Right atrium auricular region (tissue), 2 donors: ENCODE measurements at places on chromosomes 12 and 14. TPM values are rescaled to one million over a fixed set of nuclear protein-coding genes. Genes with fewer than 3 reads are reported as not detected.

- DNase-seq: no peak
These were observed 1.5 kb upstream of the HCAR1 start for GRCh38 chr12:122732170-122732569.

- DNase-seq: no peak
These were observed 263.2 kb downstream of the TRHDE start for GRCh38 chr12:72535212-72535990.

DNA sequence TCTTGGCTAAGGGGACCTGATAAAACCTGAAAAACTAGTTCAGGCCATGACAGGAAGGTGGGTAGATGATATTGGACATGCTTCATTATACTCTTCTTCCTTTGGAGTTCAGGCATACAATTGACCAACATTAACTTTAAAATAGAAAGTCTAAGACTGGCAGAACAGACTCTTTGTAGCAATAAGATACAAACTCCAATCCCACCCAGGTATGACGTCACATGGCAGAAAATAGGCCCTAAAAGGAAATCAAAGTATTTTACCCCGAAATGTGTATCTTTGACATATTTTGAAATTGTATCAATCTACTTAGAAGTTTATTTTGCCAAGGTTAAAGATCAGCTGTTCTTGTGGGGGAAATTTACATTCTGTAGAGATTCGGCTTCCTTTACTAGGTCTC, 198.1 kb upstream of the LRIG3 start:
- no peak for DNase-seq

DNA sequence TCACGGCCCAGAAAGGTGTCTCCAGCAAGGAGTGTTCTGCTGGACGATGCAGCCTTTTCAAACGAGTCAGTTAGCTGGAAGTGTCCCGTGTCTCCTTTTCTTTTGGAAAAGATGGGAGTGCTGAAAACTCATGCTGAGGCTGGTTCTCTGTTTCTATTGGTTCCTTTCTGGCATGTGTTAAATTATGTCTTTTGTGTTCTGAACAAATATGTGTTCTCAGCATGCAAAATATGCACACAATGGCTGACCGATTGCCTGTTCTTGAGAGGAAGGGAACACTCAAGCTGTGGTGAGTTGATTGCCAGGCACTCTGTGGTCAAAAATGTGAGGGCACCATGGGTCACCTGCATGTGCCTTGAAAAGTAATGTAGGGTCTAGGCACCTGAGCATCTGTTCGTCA, 181.3 kb downstream of the CACNA1C start:
- no peak for DNase-seq

DNA sequence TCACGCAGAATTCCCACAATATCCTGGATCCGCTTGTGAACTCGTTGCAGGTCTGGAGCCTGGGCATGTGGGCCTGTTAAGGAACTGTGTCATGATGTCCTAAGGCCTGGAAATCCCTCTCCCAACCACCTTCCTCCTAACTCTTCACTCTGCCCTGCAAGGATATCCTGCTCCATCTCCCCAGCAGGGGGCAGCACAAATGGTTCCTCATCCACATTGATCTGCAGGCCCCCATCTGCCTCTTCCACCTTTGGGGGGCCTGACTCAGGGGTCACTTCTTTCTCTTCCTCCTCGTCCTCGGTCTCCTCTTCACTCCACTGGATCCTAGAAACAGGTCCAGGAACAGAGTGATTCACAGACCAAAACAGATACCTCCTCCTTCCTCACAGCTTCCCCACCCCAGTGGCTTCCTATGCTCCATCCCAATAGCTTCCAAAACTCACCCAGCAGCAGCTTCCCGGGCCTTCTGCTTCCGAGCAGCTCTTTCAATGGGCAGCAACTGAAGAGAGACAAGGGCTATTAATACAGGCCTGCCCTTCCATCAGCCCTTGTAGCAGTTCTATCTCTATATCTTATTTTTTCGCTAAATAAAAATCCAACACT, 4.5 kb downstream of the NOP2 start:
- DNase-seq: no peak

- no peak for DNase-seq
These were observed 2.9 kb upstream of the CLEC1A start for GRCh38 chr12:10101648-10102220.

DNA sequence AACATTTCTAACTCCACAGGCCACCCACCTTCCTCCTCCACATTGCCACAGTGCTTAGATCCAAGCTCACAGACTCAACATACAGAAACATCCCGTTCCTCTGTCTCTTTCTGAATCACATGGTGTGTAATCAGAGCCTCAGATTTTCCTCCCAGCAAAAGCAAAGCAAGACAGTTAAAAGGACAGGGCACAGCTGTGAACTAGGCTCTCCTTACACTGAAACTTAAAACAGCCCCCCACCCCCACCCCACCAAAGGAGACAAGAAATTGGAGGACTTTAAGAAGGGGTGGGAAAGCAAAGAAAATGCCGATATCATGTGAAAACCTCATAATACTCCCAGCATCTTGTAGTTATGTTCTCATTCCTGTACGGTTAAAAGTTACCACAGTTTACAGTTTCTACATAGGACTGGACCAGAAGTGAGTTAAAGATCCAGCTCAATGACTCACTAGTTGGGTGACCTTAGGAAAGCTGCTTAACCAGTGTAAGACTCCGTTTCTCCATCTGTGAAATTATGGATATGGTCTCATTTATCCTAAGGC, 4.8 kb downstream of the YBX3 start:
- no peak for DNase-seq

GRCh38 chr12:68967046-68967445, 34.1 kb upstream of the CPM start:
- DNase-seq: no peak

DNA sequence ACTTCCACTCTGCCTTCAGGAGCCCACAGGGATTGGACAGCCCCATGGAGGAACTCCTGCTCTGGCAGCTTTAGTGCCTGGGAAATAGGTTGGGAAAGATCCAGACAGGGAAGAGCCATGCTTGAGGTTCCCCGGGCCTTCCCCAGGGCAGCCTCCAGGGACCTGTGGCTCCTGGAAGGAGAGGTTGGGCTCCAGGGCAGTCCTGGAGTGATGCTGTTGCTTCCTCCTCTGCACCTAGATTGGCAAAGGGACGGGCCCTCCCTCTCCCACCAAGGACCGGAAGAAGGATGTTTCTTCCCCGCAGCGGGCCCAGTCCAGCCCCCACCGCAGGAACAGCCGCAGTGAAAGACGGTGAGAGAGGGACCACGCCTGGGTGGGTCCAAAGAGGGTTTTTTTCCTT, 16.5 kb downstream of the VASH1 start:
- DNase-seq: no peak

DNA sequence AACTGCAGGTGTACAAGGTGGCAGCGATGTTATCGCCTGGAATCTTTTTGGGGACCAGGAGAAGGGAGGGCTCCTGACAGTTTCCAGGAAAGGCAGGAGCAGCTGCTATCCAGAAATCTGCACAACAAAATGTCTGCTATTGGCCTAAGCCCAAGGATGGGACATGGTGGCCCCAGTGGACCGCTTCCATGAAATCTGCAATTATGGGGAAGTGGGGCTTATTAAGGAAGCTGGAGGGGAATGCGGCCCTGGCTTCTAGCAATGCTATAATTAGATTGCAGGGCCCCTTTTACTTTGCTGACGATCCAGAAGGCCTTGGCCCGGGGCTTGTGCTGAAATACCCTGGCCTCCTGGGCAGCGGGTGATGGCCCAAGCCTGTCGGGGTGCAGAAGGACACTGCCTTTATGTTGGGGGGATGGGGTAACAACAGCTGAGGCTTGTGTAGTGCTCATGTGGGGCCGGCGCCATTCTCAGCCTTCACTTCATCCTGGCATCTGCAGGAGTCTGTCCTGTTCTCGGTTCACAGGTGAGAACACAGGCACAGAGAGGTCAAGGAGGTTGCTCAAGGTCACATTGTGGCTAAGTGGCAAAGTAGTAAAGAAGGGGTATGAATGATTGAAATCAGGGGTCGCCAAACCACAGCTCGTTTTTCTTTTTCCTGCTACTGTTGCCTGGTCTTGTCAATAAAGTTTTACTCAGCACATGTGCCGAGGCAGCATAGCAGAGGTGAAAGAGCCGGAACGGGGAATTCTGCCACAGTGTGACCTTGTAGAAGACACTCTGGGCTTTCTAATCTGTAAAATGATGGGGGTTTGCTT, 153.5 kb downstream of the RBM19 start:
- DNase-seq: no peak

GRCh38 chr12:132413931-132414588, 75.9 kb upstream of the FBRSL1 start:
- no peak for DNase-seq

GRCh38 chr12:161823-162222, 52.1 kb downstream of the SLC6A12 start:
- no peak for DNase-seq

DNA sequence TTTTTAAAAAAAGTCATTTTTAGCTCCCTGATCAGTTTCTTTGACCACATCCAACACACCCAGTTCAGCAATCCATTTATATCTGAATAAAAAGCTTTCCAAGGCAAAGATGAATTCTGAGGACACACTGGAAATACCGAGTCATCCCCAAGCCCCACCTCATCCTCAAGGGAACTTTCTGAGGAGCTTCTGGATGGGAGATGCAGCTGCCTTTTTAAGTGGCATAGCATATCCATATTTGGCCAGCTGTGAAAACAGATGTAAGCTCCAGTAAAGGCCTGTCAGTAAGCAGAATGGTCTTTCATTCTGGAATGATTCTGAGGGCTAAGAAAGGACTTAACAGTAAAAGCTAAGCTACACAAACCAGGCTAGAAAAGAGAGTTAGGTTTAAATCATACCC, 18.4 kb downstream of the ZFYVE1 start:
- DNase-seq: no peak

- no peak for DNase-seq
These were observed 83.6 kb downstream of the CCDC92 start for GRCh38 chr12:123888989-123889388.

- DNase-seq: no peak
These were observed 33.5 kb downstream of the PYGL start for GRCh38 chr14:50910495-50911420.

DNA sequence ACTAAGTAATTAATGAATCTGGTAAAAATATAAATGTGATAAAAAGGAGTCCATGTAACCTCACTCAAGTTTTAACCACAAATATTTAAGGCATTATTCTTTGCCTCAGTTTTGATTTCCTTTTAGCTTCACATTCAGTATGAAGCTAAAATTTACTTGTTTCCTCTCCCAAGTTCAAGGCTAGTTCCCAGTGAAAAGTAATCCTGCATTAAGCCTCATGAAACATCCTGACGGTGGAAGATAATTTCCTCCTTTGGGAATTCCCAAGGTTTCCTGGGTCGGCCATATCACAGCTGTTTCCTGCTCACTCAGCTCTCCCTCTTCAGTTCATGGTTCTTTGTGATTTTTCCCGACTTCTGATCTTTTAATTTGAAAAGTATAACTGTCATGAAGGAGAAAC, 1256.8 kb upstream of the FLRT2 start:
- DNase-seq: no peak

- no peak for DNase-seq
These were observed 794 bp downstream of the SLC22A17 start for GRCh38 chr14:23351681-23352505.

GRCh38 chr14:61330511-61330910, 9.1 kb downstream of the PRKCH start:
- DNase-seq: no peak

- no peak for DNase-seq
These were observed 9.8 kb downstream of the NPC2 start for GRCh38 chr14:74483321-74483720.

DNA sequence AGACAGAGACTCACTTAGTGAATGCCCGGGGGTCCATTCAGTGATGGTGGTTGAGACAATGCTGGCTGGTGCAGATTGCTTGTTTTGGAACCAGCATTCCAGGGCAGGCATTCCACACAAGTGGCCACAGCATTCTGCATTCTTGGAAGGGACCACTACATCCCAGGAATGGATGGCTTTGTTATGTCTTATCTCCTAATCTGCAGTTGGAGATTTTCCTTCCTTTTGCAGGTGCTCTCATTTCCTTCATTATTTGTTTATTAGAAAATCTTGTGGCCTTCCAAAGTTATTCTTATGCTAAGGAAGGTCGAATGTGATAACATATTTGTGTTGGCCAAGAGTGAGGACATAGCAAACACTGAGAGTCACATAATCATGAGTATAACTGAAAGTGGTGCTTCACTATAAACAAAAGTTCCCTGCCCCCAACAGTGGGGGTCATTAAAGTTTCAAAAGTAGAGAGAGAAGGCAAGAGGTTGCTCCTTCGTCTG, 66.0 kb downstream of the BMP4 start:
- no peak for DNase-seq

DNA sequence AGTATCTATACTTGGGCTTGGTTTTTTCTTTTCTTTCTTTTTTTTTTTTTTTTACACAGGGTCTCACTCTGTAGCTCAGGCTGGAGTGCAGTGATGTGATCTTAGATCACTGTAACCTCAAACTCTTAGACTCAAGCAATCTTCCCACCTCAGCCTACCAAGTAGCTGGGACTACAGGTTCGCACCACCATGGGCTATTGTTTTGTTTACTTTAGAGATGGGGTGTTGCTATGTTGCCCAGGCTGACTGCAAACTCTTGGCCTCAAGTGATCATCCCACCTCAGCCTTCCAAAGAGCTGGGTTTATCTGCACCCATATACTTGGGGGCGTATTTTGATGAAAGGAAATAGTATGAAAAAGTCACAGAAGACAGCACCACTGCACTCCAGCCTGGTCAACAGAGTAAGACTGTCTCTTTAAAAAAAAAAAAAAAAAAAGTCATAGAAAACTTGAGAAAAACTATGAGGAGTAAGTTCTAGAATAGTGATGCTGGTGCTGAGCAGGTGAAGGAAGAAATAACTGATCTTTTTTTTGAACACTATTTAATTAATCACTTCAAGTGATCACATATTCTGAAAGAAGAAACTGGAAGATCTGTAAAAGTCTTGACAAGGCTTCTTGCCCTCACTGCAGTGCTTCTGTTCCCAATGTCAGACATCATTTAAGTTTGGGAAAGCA, 53.8 kb upstream of the NPFF start:
- no peak for DNase-seq

DNA sequence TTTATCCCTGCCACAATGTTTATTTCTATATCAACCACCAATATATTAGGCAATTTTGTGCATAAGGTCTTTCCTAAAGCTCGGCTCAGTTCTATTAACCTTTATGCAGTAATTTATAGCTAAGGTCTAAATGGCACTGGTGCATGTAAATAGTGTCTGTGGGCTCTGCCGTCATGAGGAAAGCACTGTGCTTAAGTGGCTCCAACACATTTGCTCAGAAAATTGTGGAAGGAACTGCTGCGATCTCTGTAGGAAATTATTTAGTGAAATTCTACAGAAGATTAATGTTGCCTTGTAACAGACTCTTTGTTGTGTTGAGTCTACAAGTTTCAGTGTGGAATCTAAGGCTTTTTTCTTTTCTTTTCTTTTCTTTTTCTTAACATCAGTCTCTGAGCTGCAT, 54.0 kb upstream of the EGLN3 start:
- no peak for DNase-seq

GRCh38 chr14:58625438-58625837, 12.3 kb upstream of the DACT1 start:
- DNase-seq: no peak

GRCh38 chr12:106442575-106442974, 85.0 kb downstream of the POLR3B start:
- no peak for DNase-seq

Gene OASL
- total RNA-seq: 0.70 TPM

Gene RBM19
- 15.3 TPM for total RNA-seq

Gene IL22
- not detected for total RNA-seq

Gene RNF10
- 166 TPM for total RNA-seq

Gene NTF3
- total RNA-seq: 0.63 TPM

Gene TAS2R20
- 0.24 TPM for total RNA-seq

Gene SRGAP1
- 1.4 TPM for total RNA-seq

Gene WNT1
- total RNA-seq: not detected

Gene RDH16
- total RNA-seq: not detected

Gene CDKN3
- 11.1 TPM for total RNA-seq

Gene INSM2
- not detected for total RNA-seq

Gene ITGA5
- 144 TPM for total RNA-seq

Gene INHBE
- total RNA-seq: not detected

Gene METTL17
- 28.9 TPM for total RNA-seq

Gene DBX2
- total RNA-seq: 0.19 TPM
